Natural killer cell (primary cell): ENCODE measurements at places on chromosomes 1 and 21. TPM values are rescaled to one million over a fixed set of nuclear protein-coding genes. Genes with fewer than 3 reads are reported as not detected.

NFASC gene
- total RNA-seq, result not detected

CD1D gene
- 1.5 TPM for total RNA-seq

GRCh38 chr1:64679177-64679576 is 65.7 kb upstream of the RAVER2 start:
- H3K27me3 ChIP-seq, result no peaks in the 10 kb centered on the region
- DNase-seq, result no peak
- H3K4me3 ChIP-seq, result no peak overlapping the region
- H3K27ac ChIP-seq, result no peak overlapping the region
- H3K36me3 ChIP-seq, result no peaks in the 10 kb centered on the region

- no peak overlapping the region for H3K27ac ChIP-seq
- no peak for DNase-seq
- H3K4me3 ChIP-seq, result no peak overlapping the region
- peaks cover 2% of the 10 kb centered on the region for H3K4me1 ChIP-seq
- no peaks in the 10 kb centered on the region for H3K36me3 ChIP-seq
These were observed 7.4 kb downstream of the PIK3C2B start for GRCh38 chr1:204487256-204487615.

GRCh38 chr1:79042117-79042516 is 35.6 kb upstream of the ADGRL4 start:
- no peaks in the 10 kb centered on the region for H3K4me1 ChIP-seq
- H3K36me3 ChIP-seq, result no peaks in the 10 kb centered on the region
- no peaks in the 10 kb centered on the region for H3K27me3 ChIP-seq
- no peak for DNase-seq
- no peak overlapping the region for H3K27ac ChIP-seq
- no peak overlapping the region for H3K4me3 ChIP-seq

DNA sequence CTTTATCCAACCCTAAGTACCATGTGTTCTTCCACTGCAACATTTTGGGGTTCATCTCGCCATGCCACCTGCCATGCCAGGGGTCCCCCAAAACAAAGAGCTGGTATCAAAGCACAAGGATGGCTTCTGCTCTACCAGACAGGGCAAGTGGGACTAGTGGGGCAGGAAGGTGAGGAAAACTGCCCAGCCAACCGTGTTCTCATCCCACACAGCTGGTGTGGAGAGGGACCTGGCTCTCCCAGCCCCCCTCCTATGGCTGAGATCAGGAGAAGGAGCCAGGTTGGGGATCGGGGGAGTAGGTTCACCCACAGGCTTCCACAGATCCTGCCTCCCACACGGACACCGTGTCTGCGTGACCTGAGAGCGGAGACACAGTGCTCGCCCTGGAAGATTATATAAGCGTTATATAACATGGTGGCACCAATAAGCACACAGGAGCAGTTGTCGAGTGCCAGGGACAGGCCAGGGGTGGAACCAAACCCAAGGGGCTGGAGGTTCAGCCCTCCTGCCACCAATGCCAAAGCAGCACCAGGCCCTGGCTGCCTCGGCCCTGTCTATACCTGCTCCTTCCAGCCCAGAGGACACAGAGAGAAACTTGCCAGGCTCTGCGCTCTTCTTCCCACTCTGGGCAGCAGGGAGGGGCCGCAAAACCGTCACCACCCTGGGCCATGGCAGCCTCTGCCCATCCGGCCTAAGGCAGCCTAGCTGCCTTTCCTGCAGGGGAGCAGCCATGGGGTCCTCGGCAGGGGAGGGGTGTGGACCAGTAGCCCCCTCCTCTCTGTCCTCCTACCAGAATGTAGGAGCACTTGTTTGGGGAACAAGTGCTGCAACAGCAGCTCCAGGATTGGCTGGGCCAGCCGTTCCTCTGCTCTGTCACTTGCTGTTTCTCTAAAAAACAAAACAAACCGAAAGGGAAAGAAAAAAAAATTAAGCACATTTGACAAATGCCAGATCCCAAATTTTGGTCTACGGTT is 43.5 kb downstream of the CD34 start:
- H3K4me3 ChIP-seq, result peak overlapping the region; percentile 85
- H3K4me1 ChIP-seq, result peaks cover 59% of the 10 kb centered on the region
- peaks cover 15% of the 10 kb centered on the region for H3K36me3 ChIP-seq
- no peaks in the 10 kb centered on the region for H3K27me3 ChIP-seq

DNA sequence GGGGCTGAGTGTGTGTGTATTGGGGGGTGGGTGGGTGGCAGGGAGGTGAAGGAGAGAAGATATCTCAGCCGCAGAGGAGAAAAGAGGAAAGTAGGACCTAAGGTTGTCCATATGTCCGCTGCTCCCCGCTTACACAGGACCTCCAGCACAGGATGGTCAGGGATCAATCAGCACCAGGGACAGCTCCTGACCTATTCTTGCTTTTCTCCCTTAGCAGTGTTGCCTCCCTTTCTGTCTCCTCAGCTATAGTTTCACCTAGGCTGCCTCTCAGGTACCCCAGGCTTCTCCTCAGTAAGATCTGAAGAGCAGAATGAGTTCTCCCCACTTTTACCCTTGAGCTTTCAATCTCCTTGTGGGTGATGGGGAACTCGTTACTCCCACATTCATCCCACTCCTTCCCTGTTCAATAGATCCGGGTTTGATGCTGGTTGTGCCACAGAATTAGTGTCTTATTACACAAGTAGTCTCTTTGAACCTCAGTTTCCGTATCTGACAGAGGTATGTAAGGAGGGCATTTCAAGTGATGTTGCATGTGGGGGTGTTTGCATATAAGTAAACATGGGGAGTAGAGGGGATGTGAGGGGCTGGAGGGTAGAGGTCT is 1.4 kb upstream of the DPH2 start:
- H3K36me3 ChIP-seq, result peaks cover 3% of the 10 kb centered on the region
- H3K27ac ChIP-seq, result no peak overlapping the region
- no peak overlapping the region for H3K4me3 ChIP-seq
